ENCODE measurements at places on chromosomes 16 and 17.
A peak's percentile ranks its signal among the peaks of the same experiment; 100 is the strongest.

- no peak for DNase-seq
Measured at GRCh38 chr16:50152351-50152806, 727 bp upstream of the TENT4B start.

DNA sequence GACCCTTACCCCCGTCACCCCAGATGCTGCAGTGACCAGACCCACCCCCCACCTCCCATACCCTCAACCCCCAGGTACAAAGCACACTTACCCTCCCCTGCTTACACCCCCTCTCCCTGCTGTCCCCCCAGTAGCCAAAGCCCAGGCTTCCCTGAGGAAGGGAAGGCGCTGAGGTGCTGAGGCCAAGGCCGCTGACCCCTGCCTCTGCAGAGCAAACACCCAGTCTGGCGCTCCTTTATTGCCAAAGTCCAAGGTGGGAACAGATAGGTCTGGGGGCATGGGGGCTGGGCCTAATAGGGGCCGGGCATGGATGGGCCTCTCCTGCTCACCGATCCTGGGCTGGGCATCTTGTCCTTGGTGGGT, 683 bp downstream of the LCAT start:
- DNase-seq, result no peak

DNA sequence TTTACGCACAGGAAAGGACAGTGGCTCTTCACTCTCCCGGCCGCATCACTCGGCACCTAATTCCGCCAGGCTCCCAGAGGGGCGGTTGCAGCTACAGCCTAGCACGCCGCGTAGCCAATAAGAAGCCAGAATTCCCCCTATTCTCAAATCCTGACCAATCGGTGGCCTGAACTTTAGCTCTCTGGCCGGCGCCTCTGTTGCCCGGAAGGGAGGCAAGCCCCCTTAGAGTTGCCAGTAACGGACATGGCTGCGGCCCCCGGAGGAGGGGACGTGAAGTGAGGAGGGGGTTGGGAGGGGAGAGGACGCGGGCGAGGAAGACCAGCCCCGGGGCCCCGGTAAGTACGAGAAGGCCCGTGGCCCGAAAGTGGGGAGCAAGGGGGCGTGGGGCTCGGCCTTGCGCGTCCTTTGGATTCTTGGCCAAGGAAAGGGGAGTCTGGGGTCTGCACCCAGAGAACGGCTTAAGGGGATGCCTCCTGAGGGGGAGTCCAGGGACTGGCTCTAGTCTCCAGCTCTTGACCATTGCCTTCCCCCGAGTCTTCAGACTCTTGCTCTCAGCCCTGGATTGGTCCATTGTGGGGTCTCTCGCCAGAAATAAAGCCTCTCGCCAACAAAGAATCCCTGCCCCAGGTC, at the start of gene TMEM94:
TMEM94 (plus strand) TSS at position 219 of the 630 bp plus-strand sequence. CDS start 15,271 bp downstream, outside the sequence.
- DNase-seq, result peak; percentile 96

DNA sequence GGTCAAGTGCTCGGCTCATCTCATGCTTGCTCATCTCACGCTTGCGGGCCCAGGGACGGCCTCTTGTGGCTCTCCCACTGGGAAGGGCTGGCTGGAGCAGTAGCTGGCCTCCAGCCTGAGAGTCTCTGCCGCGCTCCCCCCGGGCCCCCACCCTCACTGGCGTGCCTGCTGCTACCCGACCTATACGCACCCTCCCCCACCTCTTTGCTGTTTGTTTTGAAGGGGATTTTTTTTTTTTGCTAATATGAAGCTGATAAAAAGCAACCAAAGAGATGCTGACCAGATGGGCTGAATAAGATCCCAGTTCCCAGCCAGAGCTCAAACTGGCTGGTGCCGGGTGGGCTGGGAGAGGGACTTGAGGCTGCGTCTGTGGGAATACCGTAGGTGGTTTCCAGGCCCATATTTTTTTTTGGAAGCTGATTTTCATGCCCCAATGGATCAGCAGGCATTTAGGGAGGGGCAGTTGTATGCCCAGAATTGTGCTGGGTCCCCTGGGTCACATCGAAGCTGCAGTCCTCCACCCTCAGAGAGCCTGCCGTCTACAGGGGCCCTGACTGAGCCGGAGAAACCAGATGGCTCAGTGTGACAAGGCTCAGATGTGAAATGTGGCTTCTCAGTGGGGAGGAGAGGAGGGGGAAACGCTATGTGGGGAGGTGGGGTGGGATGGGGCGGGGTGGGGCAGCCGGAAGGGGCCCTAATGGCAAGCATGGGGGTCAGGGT, 115.0 kb downstream of the RAP1GAP2 start:
- no peak for DNase-seq

- peak; percentile 88 for DNase-seq
Measured at GRCh38 chr16:74448990-74449389, 27.7 kb upstream of the CLEC18B start.

DNA sequence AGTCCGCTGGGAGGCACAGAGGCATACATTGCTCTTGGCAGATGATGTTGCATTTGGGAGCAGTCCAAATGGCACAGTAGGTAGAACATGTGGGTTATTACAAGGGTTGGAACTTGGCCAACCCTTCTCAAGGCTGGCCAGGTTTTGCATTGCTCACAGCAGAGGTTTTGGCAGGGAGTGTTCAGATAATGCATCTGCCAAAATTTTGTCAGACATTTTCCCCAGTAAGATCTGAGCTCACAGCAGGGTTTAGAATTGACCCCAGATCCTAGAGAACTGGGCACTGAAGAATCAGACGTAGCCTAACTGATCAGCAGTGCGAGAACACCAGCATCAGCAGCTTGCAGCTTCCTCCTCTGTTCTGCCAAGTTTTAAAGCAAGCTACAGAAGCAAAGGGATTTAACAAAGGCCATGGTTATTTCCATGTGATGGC, 468.8 kb upstream of the KIF2B start:
- DNase-seq, result no peak

DNA sequence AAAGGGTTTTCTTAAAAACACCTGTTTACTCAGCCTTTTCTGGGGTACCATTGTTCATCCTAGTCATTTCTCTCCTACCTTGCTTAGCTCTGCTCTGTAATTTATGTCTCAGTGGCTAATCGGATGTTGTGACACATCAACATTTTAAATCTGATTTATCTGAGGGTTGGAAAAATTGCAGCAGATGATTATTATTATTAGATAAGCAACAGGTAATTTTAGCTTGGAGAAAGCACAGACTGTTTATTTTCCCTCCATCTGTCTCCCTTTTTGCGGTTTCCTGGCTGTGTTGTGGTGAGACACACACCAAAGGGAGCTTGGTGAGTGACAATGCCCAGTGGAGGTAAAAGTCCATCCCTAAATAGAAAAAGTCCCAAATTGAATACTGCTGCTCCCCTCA, 389.9 kb downstream of the UTP18 start:
- DNase-seq, result no peak

GRCh38 chr16:87653234-87653633, 50.9 kb downstream of the JPH3 start:
- DNase-seq, result no peak

- no peak for DNase-seq
Measured at GRCh38 chr17:43074869-43075268, 49.8 kb downstream of the RND2 start.

GRCh38 chr17:62707425-62707739, 79.9 kb downstream of the MRC2 start:
- DNase-seq, result no peak

- no peak for DNase-seq
Measured at GRCh38 chr16:2981177-2981898, 1.1 kb upstream of the PKMYT1 start.

- no peak for DNase-seq
Measured at GRCh38 chr17:50527155-50527762, 5.3 kb upstream of the EPN3 start.

DNA sequence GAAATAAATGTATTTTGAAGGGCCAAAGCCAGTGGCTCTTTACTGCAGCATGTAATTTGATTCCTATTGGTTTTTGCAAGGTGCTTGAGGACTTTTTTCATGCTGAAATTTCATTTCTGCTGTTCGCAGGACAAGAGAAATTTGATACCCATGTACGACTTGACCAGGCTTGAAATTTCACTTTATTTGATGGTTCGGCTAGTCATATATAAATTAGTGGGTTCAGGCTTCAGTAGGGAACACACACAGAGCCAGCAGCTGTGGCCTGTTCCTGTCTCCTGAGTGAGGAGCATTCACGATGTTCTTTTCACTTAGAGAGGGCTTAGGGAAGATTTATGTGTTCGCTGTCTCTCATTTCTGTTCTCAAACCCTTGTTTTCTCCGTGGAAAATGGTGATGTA, 258.4 kb upstream of the CACNG5 start:
- DNase-seq, result no peak

DNA sequence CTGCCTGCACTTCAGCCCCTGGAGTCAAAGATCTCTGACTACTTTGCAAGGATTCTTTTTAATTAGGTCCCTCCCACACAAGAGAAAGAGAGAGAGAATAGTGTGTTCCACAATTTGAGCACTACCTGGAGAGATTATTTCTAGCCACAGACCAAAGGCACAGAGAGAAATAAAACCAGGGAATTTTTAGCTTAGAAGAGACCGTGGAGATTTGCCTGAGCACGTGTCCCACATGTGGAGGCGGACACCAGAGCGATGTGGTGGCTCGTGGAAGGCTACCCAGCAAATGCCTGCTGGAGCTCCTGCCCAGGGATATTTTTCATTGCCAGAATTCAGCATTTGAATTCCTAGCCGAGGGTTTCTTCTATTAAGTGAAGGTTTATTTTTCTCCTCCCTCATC, 50.6 kb downstream of the MGAT5B start:
- DNase-seq, result no peak

DNA sequence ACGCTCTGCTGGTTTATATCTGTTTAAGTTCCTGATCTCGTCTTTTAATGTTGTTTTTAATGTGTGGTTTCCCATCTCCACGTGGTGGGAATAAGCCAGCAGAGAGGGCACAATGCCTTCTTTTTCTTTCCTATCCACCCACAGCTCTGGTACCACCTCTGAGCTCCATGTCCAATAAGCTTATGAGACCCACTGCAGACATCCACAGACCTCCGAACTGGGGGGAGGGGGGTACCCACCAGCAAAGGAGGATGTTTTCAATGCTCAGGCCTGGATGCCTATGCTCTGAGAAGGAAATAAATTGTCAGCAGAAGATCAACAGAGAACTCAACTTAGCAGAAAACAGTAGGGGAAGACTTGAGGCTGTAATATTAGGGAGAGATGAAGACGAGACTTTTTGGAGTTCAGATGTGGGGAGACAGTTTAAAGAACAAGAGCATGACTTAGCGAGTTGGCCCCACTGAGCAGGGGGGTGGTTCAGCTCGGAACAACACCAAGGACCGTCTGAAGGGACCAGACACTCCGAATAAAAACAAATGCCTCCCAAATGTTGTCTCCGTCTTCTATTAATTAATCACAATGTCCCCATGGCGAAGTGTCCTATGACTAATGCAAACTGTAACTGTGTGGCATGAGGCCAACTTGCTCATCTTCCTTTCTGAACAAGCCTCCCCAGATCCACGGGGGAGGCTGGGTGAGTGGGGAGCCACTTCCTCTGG, 62.7 kb downstream of the GAS7 start:
- peak; percentile 21 for DNase-seq

GRCh38 chr16:73996624-73997339, 299.8 kb upstream of the PSMD7 start:
- DNase-seq, result no peak

GRCh38 chr17:76369804-76370203, 14.6 kb upstream of the SPHK1 start:
- no peak for DNase-seq

DNA sequence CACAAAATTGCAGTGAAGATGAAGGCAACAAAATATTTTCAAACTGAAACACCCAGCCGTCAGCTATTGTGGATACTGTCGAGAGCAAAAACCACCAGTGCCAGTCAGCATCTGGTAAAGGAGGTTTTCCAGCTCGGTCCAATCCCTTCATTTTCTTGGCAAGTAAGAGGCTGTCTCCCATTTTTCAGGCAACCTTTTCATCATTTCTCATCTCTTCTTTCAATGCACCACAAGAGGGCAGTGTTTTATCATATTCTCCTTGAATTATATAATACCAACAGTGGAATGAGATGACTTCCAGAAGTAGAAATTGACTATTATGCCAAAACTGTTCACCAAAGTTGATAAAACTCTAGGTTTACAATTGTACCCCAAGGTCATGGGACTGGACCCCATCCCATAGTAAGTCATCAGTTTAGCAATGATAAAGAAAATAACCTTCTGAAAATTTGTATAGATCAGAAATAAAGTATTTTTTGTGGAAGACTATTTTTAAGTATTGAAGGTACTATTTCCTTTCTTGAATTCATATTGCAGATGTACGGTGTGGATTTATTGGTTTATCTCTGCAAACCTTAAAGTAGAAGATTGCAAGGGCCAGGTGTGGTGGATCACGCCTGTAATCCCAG, 16.8 kb downstream of the NQO1 start:
- DNase-seq, result peak; percentile 60

GRCh38 chr16:56672761-56673536, 3.3 kb downstream of the MT1H start:
- peak; percentile 4 for DNase-seq

GRCh38 chr16:23491490-23492391, 18.6 kb downstream of the GGA2 start:
- DNase-seq, result peak; percentile 20

DNA sequence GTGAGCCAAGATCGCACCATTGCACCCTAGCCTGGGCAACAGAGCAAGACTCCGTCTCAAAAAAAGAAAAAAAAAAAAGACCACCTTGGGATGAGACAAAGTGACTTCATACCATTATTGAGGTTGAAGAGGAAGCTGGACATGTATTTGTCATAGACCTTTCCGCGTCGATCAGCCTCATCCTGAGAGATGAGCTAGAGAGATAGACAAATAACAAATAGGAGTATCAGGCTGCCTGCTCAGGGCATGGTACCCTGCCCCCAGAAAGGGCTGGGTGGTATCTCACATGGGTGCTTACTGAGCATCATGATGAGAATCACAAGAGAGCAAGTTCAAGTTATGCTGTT, 22.1 kb downstream of the CNTNAP1 start:
- DNase-seq, result no peak

- no peak for DNase-seq
Measured at GRCh38 chr17:62826956-62827355, 18.8 kb upstream of the MARCHF10 start.

- no peak for DNase-seq
Measured at GRCh38 chr16:582614-583331, 7.1 kb upstream of the RAB40C start.

- DNase-seq, result no peak
Measured at GRCh38 chr16:84144209-84144858, 643 bp downstream of the HSDL1 start.

DNA sequence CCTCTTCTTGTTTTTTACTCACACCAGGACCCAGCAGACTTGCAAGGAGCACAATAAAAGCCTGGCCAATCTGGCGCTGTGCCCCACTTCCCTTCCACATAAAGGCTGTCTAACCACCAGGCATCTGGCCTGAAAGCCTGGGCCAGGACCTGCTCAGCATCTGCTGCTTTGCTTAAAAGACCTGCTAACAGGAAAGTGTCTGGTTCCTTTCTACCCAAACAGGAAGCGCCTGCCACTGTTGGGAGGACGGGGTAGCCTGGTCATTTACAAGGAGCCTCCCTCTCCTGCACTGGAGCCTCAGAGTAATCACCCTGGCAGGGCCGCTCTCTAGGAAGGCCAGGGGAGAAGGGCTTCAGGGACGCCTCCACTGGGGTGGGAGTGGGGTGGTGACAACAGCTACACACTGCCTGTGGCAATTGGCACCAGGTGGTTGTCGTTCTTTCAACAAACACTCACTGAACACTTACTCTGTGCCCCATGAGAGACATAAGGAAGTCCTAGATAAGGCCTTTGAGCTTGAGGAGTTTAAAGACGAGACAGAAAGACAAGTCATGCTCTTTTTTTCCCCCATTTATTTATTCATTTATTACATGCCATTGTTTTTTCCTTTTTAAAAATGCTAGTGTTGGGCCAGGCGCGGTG, 6.3 kb upstream of the MMP28 start:
- DNase-seq, result no peak

All from RCC 7860 (cell line).